ENCODE measurements at places on chromosomes 3 and 15. TPM values are rescaled to one million over a fixed set of nuclear protein-coding genes. Genes with fewer than 3 reads are reported as not detected.

GRCh38 chr3:98343647-98344507, 9.8 kb upstream of the OR5K4 start:
- DNase-seq, result peak; percentile 50

DNA sequence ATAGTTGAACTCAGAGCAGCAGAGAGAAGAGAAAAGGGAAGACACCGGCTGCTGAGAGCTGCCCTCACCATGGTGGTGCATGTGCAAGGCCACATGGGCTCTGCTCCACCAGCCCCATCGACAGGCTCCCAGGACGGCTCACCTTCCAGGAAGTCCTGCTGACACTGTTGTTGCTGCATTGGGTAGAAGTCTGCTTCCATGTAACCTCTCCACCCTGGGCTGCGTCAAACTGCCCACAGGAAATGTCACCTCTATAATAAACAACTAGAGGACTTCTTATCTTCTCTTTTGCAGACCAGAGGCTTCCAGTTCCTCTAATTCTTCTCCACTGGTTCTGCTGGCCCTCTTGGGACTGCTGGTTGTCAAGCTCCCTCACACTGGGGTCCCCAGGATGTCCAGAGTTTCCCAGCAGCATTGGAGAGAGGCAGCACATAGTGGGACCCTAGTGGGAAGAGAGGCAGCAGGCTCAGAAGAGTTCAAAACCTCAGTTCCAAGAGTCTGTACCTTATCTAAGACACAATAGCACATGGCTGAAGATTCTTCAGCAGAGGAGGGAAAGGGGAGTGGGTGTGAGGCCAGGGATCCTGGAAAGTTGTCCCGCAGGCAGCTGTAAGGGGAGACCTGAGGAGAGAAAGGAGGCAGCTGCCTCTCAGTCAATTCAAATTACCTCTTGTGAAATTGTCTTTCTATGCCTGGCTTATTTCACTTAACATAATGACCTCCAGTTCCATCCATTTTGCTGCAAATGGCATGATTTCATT, 5.8 kb upstream of the CCR3 start:
- no peak for DNase-seq

DNA sequence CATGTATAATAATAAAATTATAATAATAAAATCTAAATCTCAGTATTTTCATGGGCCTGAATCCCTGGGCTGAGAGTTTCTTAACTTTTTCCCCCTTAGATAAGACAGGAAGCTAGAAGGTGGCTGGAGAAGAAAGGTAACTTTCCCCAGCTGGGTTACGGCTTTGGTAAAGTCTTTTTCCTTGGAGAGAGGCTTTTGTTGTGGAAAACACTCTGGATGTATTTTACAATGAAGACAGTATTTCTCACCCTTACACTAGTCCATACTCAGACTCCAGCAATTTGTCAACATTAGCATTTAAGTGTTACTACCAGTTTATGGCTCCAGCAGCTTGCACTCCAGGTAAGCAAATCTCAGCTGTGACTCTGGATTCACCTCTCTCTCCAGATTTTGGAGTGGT, 34.9 kb downstream of the APH1B start:
- DNase-seq, result no peak

DNA sequence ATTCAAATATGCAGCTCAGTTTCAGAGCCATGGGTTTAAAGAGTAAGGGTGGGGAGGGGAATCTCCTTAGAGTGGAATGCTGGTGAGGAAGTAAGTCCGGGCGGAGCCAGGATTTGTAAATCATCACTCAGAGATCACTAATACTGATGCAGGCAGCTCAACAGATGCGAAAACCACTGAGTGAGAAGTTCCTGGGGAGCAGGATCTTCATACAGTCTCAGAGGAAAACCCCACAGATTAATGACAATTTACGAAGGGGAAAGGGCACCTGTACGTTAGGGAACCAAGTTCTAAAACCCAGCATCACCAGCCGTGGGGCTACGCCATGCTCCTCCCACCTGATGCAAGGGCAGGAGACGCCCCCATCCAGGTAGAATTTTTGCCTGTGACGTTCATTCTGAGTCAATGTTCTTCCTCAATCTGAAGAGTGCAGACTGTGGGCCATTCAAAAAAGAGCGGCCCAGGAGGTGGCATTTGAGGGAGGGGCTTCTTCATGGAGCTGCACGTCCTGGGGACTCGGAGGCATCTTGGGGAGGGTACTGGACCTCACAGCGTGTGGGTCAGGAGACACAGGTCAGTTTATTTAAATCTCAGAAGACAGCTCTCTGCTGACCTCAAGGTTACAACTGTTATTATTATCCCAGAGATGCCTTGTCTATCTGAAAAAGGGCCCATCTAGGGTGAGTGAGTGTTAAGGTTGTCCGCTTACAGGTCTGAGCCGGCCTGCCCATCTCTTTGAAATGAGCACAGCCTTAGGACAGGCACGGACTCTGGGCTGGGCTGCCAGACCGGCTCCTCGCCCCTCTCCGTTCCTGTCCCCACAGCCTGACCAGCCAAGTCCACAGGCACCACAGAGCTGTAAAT, 228.0 kb downstream of the XXYLT1 start:
- no peak for DNase-seq

- DNase-seq, result peak; percentile 43
These were observed 89.4 kb upstream of the ANKRD34C start for GRCh38 chr15:79193103-79193502.

SIDT1 gene
- total RNA-seq, result not detected

- DNase-seq, result no peak
These were observed 127.1 kb downstream of the NR1D2 start for GRCh38 chr3:24072193-24072592.

DNA sequence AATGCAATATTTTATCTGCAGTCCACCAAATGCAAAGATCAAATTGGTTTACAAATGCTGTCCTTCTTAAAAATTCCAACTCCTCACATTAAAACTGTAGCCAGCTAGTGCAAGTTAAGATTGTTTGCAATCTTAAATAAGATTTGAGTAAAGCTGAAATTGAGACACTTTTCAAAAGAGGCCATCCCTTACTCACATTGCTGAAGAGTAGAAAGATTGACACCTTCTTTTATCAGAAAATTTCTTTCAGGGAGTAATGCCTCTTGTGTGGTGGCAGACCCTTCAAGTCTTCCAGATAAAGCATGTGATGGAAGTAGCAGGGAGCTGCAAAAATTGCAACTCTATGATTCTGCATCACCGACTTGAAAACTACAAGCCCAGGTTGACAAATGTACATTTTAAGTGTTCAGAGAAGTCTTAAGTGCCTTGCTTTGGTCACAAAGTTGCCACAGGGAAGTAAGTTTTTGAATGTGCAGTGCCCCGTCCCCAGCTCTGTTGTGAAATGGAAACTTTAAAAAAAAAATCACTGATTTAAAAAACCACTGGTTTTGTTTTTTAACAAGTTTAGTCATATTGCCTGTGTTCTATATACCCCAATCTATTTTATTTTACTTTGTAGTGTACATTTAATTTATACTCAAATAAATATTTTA, 12.6 kb downstream of the CD86 start:
- DNase-seq, result no peak

HYKK gene
- total RNA-seq, result 2.2 TPM

GRCh38 chr3:187746059-187746441, 782 bp upstream of the BCL6 start:
- no peak for DNase-seq

MUC4 gene
- not detected for total RNA-seq
